Activated T-helper 1 cell treated with anti-CD3 and anti-CD28 coated beads, Interleukin-2, amount 50 U/mL, for 16 hours (primary cell): ENCODE measurements at places on chromosomes 13 and 19.

- DNase-seq, result no peak
Observed at GRCh38 chr19:55656988-55657747, 2.3 kb downstream of the U2AF2 start.

DNA sequence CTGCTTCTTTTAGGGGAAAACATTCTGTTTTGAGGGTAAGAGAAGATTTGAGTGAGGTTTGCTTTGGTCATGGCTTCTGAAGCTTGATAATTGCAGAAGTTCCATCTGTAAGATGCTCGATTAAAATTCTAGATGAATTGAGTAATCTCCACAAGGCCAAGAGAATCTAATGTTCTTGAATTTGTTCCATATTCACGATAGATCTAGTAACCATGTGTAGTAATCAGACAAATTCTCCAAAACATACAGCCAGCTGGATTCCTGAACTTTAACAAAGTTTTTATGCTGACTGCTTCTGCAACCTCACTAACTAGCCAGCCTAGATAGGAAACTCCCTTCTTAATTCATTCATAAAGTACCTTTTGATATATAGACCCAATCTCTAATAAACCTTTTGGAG is 92.7 kb downstream of the COL4A2 start:
- DNase-seq, result no peak

GRCh38 chr19:45076851-45077730 is 813 bp upstream of the ZNF296 start:
- DNase-seq, result no peak

DNA sequence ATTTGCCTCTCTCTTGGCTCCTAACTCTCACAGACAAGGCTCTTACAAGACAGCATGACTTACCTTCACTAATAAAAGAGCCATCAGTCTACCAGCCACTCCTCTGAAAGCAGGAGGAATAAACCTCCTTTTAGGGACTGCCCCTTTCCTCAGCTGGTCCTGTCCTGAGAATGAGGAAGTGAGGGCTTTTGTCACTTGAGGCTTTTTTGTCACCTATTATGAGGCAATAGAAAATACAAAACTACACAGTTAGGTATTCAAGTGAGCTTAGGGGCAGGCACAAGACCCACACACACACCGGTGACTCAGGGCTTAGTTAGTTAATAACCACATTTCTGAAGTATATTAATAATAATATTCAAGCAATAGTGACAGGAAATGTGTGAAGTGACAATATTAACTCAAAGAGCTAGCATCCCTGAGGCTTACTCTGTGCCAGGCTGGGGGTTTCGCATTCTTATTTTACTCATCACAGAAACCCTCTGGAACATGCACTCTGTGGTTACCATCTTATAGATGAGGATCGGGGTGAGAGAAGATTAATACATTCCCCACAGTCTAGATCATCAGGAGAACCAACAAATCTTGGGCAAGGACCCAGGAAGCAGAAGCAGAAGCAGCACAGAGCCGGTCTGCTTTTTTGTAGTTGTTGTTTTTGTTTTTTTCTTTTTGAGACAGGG is 379.9 kb downstream of the LIG4 start:
- no peak for DNase-seq

DNA sequence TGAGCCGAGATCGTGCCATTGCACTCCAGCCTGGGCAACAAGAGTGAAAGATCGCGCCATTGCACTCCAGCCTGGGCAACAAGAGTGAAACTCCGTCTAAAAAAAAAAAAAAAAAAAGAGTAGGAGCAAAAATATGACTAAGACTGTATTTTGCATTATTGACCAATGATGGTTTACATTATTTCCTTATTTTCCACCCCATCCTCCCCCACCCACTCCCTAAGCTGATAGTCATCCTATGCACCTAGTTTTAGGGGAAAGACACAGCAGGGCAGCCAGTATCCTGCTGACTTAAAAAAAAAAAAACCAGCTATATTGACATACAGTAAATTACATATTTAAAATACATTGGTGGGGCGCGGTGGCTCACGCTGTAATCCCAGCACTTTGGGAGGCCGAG is 25.1 kb downstream of the VAV1 start:
- no peak for DNase-seq

GRCh38 chr13:29551214-29551613 is 44.3 kb downstream of the SLC7A1 start:
- no peak for DNase-seq

DNA sequence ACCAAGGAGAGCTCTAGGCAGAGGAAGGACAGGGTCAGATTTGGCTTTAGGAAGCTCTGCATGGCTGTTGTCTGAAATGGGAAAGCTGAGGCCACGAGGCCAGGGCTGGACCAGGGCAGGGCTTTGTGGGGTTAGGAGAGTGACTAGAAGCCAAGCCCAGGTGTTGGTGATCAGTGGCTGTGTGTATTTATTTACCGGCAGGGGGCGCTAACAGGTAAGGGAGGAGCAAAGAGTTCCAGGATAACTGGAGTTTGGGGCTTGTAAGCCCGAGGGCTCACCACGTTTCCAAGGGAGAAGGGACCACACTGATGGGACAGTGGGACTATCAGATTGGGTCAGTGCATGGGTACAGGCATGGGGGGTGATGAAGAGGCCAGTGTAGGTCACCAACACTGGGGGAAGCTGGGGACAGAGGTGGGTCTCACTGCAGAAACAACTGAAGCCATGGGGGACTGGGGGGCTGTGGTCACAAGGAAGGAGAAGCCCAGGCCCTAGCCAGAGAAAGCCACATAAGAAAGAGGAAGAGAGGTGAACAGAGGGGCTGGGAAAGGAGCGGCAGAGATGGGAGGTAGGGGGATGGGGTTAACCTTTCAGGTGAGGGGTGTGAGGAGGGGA is 3.9 kb downstream of the TMEM147 start:
- DNase-seq, result no peak

DNA sequence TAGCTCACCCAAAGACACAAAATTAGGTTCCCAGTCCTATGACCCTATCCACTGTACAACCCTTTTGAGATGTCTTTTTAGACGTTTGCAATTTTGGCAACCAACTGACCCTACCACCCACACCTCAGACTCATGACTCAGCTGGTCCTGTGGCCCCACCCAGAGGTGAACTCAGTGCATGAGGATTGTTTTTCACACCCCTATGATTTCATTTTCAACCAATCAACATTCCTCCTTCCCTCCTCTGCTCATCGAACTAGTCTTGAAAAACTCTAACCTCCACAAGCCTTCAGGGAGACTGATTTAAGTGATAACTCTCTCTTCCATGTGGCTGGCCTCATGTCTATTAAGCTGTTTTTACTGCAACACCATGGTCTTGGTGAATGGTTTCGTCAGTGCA is 350.7 kb downstream of the UQCRFS1 start:
- no peak for DNase-seq

DNA sequence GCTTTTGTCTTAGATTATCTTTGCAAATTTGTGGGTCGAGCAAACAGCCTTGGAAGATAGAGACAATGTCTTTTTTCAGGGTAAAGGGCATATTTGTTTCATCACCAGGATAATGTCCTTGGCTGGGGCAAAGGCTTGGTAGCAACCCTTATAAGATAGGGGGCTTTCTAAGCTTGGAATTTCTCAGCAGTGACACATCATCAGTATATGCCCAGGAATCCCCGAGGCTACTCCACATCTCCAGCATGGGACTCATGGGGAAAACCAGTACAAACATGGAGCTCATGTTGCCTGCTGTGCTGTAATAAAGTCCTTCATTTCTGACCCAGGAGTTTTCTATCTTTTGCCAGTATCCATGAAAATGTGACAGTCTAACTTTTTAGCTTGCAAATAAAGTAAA is 77.1 kb downstream of the DCLK1 start:
- DNase-seq, result no peak

DNA sequence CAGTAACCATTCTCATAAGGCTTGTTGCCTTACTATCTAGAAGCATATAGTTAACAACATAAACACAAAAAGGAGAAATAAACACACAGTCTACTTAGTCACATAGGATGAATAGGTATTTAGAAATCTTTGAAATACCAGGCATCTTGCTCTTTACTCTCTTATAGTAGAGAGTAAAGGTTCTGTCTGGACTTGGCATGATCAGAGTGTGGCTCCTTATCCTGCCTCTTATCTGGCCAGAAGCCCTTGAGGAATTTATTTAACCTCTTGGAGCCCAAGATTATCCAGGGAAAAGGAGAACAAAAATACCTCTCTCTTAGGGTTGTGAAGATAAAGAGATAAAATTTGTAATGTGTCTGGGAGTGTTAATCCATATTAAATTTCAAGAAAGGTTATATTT is 100.2 kb upstream of the MBNL2 start:
- no peak for DNase-seq

DNA sequence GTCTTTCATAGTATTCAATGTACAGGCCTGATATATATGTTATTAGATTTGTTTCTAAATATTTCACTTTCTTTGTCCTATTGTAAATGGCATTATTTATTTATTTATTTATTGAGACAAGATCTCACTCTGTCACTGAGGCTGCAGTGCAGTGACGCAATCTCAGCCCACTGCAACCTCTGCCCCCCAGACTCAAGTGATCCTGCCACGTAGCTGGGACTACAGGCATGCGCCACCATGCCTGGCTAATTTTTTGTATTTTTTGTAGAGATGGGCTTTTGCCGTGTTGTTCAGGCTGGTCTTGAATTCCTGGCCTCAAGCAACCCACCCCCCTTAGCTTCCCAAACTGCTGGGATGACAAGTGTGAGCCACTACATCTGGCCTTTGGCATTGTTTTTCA is 5.4 kb upstream of the GAS6 start:
- DNase-seq, result no peak

- DNase-seq, result no peak
Observed at GRCh38 chr13:106700439-106700838, 132.5 kb upstream of the ARGLU1 start.

DNA sequence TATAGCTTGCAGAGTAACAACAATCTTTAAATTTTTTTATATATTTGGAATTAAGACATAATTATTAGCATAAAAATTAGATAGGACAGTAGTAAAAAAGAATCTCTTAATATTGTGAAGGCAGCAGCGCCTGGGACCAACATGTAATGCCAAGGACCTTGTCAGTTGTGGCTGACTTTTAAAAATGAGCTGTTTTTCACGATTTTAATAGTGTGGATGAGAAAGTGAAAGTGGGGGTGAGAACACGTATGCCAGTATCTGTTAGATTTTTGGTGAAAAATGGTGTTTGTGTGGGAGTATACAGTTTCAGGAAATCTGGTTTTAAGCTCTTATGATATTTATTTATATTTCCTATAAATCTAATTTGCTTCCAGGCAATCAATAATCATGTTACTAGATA is 125.2 kb downstream of the LMO7 start:
- no peak for DNase-seq

GRCh38 chr13:86554066-86554465 is 754.8 kb upstream of the SLITRK6 start:
- no peak for DNase-seq

DNA sequence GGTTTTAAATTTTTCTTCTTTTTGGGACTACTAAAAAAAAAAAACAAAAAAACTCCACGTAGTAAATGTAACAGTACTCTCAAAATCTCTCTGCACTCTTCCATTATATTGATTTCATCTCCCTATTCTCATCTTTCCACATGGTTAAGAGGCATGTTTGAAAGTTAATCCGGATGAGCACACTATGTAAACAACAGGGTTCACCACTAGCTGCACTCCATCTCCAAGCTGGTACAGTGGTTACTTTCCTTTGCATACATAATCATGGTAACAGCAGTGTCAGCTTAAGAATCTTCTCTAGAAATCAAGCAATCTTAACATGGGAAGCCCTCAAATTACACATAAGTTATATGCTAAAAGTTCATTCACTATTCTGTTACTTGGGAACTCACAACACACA is 92.6 kb downstream of the MIPEP start:
- DNase-seq, result no peak

DNA sequence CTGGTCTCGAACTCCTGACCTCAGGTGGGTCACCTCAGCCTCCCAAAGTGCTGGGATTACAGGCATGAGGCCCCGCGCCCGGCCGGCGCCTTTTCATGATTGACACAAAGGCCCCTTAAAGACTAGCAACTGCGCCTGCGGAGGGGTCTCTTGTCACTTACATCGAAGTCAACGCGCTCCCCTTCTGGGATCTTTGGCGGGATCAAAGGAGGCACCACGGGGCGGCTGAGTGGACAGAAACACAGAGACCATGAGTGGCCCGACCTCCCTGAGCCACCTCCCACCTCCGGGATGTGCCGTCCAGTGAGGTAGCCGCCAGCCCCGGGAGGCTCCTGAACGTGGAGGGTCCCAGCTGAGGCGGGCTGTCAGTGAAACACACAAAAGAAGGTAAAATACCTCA is 7.3 kb downstream of the TNNT1 start:
- no peak for DNase-seq
